ENCODE measurements at places on chromosomes 16 and 17. TPM values are rescaled to one million over a fixed set of nuclear protein-coding genes. Genes with fewer than 3 reads are reported as not detected.

The HMOX2 gene
- 78.7 TPM for total RNA-seq

The PRSS22 gene
- total RNA-seq = 36.6 TPM

DNA sequence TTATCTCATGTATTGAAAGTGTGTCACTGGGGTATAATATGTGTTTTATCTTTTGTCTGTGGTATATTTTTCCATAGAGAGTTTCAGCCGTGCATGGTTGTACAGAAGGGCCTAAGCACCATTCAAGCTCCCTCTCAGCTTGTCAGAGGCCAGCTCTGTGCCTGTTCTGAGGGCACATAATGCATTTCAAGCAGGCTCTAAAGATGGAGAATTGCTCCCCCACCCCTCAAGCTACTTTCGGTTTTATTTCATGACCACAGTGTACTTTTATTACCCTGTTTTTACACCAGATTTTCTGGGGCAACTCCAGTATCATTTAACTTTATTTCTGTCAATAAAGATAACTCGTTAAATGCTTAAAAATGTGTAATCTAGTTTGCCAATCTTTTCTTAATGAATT is 131.7 kb downstream of the SHISA6 start:
- no peak for DNase-seq

- DNase-seq = no peak
Observed at GRCh38 chr16:24524855-24525677, 14.3 kb upstream of the RBBP6 start.

DNA sequence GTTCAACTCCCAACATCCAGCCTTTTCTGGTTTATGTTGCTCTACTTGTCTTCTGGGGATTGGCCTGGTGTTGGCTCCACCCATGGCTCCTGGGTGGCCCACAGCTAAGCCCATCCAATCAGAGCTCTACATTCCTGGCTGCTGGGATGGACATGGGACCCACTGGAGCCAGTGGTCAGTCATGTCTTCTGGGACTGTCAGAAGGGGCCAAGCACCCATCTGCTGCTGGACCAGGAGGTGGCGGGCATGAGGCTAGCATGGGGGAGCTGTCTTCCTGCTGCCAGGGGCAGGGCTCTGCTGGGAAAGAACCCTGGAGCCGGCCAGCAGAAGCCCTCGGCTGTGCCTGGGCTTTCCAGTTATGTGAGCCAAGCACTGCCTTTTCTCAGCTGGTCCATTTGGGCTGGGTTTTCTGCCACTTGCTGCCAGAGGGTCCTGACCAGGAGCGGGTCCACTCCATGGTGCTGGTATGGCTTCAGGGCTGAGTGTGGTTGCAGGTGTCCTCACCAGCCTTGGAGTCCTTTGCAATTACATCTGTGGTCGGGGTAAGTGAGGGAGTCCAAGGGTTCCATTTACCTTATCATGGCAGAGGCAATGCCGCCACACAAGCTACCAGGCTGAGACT is 17.4 kb upstream of the ZNF469 start:
- no peak for DNase-seq

DNA sequence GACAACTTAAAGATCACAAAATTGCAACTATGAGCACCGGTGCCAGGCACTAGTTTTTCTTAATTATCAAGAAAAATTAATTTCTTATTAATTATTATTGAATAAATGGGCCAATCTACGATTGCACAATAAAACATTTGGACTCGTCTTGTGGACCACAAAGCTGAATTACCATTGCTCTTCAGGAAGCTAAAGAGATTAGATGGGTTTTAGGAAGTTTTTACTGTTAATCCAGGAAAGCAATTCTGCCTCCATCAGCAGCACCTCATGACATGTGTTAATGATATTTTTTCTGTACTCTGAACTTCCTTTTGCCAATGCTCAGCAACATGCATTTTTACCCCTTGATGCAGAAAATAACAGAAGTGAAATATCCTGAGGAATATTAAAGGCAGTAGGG is 37.9 kb downstream of the HS3ST3A1 start:
- no peak for DNase-seq
